ENCODE measurements at places on chromosomes 12 and 14.

- no peak for DNase-seq
These were observed 543 bp upstream of the GLIPR1 start for GRCh38 chr12:75479963-75480461.

DNA sequence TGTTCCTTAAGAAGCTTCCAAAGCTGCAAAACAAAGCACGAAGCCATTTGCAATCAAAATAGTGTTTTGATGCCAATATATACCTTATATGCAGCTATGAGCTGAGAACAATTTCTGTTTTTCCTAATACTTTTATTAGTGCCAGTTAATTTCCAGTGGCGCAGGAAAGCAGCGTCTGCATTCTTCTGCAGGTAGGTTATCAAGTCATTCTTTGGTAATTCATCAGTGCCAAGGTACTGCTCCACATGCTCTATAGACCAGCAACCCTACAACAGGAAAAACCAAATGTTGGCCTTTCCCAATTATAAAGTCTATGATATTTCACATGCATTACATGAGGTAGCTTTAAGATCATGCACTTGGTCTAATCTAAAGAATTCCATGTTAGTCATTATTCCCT, 87.6 kb upstream of the STRN3 start:
- no peak for DNase-seq

- no peak for DNase-seq
These were observed 98.8 kb downstream of the CALM1 start for GRCh38 chr14:90495357-90496276.

- no peak for DNase-seq
These were observed 386 bp downstream of the DGKA start for GRCh38 chr12:55931317-55931779.

DNA sequence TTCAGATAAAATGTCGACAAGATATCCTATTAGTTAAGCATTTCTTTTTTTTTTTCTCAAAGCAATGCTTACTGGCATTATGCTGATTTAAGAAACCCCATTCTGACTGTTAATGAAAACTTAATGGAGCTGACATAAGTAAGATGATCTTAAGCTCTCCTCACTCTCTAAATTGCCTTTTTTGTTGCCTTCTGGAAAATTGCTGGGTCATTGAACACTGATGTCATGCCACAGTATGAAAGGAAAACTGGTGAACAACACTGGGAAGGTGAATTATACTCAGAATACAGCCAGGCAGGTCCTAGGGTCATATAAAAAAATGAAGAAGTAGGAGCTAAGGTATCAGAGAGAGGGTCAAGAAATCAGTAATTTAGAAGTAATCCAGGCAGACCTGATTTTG, 179.9 kb downstream of the BTG1 start:
- no peak for DNase-seq

DNA sequence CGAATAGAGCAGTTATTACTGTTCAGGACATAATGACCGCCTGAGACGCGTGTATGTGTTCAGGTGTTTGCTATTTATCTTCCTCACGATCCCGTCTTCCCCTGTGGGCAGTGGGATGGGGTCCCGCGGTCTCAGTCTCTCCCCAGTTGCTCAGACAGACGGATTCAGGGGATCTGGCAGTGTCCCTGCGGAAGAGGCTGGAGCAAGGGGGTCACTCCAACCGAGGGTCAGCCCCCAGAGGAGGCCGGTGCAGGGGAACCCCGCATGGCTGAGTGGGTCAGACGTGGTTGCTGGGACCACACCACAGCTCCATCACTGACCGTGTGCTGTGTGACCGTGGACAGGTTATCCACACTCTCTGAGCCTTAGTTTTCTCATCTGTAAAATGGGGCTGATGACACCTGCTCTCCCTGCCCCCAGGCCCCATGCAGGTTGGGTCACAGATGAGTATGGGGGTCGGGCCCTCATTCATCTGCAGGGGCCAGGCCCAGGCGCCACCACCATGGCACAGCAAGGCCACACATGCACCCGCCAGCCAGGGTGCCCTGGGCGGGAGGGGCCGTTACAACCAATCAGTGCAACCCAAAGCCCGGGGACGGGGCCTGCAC, 5.2 kb downstream of the MMP17 start:
- no peak for DNase-seq

GRCh38 chr14:62179367-62180018, 417.3 kb downstream of the SNAPC1 start:
- peak; percentile 55 for DNase-seq

DNA sequence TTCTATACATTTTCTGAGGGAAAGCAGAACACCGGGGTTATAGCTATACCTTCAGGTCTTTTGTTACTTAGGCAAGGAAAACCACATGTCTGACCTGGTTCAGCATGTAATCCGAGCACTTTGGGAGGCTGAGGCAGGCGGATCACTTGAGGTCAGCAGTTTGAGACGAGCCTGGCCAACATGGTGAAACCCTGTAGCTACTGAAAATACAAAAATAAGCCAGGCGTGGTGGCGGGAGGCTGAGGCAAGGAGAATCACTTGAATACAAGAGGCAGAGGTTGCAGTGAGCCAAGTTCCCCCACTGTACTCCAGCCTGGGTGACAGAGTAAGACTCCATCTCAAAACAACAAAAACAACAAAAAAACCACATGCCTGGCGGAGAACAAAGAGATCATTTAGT, 177.6 kb downstream of the ACSS3 start:
- no peak for DNase-seq
